ENCODE measurements at places on chromosomes 16 and 17.

- no peak for DNase-seq
These were observed 59.8 kb upstream of the FBXO47 start for GRCh38 chr17:39026980-39027451.

GRCh38 chr17:67520252-67520906 lies 143.3 kb downstream of the PITPNC1 start:
- no peak for DNase-seq

DNA sequence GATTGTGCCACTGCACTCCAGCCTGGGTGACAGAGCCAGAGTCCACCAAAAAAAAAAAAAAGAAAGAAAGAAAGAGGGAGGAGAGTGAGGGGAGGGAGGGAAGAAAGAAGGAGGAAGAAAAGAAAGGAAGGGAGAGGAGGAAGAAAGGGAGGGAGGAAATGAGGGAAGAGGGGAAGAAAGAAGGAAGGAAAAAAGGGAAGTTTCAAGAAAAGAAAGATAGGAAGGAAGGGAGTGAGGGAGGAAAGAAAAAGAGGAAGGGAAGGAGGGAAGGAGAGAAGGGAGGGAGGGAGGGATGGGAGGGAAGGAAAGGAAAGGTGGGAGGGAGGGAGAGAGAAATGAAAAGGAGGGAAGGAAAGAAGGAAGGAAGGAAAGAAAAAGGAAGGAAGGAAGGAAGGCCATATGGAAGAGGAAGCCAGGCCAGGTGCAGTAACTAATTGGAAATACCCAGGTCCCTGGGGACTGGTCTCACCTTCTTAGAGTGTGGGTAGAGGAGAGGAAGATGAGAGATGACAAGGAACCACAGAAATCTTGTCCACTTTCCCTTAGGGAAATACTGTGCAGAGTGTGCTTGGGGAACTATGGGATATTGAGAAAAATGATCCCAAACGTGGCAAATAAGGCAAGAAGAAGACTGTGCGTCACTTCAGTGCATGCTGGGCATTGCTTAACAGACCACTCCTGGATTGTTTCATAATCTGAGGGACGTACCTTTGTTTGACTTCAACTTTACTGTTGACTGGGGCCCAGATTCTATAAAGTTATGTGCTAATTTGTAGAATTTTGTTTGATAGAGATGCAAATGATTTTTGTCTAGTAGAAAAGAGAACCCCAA lies 15.1 kb upstream of the CSNK2A2 start:
- no peak for DNase-seq

- no peak for DNase-seq
These were observed 692 bp upstream of the KCNJ16 start for GRCh38 chr17:70074236-70074830.

- no peak for DNase-seq
These were observed 3.8 kb upstream of the NGFR start for GRCh38 chr17:49491192-49491769.

- no peak for DNase-seq
These were observed 1.1 kb upstream of the ACE start for GRCh38 chr17:63475491-63476412.

GRCh38 chr16:19472482-19472881 lies 49.4 kb downstream of the GDE1 start:
- no peak for DNase-seq

DNA sequence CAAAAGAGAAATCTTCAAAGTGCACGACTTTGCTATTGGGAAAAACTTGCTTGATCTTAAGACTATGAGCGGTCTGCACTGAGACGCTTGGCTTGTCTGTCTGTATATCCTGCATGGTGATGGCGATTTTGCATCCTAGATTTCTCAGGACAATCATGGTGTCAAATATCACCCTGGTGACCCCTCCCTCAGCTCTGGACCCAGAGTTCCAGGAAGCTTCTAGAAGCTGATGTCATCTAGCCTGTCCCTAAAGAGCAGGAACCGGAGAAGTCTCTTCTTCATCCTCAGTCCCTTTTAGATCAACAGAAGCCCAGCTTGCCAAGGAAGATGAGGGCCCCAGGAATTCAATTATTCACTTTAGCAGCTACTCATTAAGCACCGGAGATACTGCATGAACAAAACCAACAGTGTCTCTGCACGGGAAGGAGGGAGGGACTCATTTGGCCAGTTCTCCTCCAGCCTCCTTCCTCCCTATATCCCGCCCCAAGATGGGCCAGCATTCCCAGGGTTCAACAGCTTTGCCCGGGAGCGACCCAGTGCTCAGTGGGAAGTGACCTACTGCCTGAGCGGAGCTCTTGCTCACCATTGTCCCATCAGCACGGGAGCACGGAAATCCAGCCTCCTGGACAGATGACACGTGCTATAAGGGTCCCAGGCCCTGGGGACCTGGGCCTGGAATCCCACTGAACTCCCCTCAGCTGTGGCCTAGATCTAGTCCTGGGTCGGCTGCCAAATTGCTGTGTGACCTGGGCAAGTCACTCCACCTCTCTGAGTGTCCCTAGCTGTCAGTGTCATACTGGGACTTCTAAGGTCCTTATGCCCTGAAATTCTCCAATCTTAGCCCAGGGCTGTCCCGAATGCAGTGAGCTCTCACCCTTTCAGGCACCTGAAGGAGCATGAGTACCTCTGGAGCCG lies 3.8 kb downstream of the EMP2 start:
- DNase-seq = no peak

- DNase-seq = no peak
These were observed 59.0 kb upstream of the MED9 start for GRCh38 chr17:17417718-17418181.

- no peak for DNase-seq
These were observed 13.8 kb upstream of the KRTAP9-2 start for GRCh38 chr17:41212524-41213169.

DNA sequence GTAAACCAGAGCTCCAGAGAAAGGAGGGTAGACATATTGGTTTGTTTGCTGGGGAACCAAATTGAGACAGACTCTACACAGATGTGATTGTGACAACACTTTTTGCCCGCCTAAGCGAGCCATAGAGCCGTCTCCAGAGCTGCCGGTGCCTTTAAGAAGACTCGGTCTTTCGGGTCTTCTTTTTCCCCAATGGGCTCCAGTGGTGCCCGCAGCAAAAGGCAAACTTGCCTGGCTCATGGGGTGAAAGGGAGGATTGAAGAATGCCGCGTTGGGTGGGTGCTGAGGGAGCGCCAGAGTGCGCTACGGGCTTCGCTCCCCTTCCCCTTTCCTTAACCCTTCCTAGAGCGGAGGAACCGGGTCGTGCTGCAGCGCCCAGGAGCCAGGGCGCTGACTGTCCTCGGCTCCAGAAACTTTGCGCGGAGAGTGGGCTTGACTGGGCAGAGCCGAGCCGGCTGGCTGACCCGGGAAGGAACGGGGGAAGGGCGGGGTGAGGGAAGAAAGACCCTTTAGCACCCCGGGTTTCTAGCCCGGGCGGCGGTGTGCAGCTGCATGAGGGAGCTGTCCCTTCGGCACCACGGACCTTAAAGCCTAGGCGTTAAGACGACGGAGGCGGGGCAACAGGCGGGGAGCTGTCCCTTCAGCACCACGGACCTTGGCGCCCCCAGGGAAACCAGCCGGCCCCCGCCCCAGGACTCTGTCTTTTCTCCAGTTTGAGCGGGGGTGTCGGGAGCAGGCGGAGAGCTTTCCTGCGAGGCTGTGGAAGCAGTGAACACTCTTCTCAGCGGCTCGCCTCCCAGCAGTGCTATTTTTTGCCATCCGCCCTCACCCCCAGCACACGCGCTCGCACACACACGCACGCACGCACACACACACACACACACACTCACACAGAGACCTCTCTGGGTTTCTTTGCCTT lies at the start of gene CACNG3:
CACNG3 (plus strand) TSS at position 880 of the 916 bp plus-strand sequence. CDS start 420 bp downstream, outside the sequence.
- DNase-seq = no peak

DNA sequence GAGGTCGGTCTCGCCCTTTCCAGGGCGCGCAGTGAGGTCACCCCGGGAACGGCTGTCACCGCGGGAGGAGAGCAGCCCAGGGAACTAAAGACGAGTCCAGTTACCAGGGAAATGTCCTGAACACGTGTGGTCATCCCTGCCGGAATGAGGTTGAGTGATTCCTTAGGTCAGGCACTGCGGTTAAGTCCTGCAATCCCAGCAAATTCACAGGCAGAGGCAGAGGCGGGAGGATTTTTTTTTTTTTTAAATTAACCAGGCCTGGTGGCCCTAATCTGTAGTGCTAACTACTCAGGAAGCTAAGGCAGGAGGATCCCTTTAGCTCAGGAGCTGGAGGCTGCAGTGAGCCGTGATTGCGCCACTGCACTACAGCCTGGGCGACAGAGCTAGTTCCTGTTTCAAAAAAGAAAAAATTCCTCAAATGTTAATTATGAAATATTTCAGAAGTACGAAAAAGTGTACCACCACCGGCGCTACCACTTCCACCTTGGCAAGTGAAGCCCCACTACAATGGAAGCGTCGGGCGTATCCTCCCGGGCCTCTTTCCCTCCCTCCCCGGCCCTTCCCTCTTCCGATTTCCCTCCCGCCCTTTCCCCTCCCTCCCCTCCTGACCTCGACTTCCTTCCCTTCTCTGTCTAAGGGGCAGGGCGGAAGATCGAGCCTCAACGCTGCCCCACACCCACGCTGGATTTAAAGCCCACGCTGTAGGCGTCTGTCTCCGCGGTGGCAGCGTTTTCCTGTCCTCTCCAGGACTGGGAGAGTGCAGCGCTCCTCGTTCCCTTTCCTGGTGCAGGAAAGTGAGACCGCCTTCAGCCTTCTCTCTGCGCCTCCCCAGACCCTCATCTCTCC lies 27.3 kb downstream of the SLFN11 start:
- no peak for DNase-seq

DNA sequence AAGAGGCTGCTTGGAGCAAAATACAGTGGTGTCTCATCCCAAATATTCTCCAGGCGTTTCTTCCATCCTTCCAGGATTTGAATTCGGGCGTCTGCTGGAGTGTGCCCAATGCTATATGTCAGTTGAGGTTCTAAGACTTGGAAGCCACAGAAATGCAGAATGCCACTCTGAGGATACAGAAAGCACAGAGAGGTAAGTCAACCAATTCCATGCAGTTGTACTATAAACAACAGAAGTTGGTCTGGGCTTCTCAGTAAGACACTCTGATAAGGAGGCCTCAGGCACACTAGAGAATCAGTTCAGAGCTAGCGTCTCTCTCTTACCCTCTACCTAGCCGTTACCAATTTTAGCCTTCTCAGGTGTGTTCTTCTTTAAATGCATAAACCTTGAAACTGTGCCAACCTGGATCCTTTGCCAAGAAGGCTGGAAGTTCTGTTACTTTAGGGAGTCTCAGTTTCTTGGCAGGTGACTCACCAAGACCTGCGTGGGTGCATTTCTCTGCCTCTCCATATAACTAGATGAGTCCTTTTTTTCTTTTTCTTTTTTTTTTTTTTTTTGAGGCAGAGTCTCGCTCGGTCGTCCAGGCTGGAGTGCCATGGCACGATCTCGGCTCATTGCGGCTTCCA lies 15.1 kb downstream of the NQO1 start:
- DNase-seq = no peak

DNA sequence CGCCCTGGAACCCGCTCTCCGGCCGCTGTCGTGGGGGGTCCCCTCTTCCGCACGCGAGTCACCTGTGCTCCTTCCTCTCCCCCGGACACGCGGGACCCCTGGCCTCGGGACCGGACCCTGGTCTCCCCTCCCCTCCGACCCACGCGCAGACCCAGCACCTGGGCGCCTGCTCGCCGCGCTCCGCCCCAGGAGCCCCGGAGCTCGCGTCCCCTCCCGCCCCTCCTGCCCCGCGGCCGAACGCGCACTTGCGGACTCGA lies 762 bp downstream of the RAB40B start:
- DNase-seq = no peak

GRCh38 chr17:29145289-29146073 lies 34.7 kb downstream of the MYO18A start:
- no peak for DNase-seq

GRCh38 chr16:5607169-5607568 lies 509.6 kb upstream of the EEF2KMT start:
- DNase-seq = no peak

- DNase-seq = no peak
These were observed 41.7 kb downstream of the PEMT start for GRCh38 chr17:17549732-17550366.

DNA sequence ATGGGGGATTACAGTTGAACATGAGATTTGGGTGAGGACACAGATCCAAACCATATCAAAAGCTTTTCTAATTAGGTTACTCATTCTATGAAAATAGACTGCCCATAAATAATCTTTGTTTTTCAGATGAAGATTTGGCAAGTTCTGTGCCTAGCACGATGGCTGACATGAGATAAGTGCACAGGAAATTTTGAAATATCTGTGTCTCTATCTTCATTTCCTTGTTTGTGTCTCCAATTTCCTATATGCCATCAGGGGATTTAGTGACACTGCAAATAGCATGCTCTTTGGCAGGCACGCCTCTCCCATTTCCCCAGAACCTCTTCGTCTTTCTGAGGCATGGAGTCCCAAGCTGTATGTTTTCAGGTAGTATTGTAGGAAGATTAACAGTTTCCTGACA lies 544.6 kb downstream of the CDH13 start:
- no peak for DNase-seq

DNA sequence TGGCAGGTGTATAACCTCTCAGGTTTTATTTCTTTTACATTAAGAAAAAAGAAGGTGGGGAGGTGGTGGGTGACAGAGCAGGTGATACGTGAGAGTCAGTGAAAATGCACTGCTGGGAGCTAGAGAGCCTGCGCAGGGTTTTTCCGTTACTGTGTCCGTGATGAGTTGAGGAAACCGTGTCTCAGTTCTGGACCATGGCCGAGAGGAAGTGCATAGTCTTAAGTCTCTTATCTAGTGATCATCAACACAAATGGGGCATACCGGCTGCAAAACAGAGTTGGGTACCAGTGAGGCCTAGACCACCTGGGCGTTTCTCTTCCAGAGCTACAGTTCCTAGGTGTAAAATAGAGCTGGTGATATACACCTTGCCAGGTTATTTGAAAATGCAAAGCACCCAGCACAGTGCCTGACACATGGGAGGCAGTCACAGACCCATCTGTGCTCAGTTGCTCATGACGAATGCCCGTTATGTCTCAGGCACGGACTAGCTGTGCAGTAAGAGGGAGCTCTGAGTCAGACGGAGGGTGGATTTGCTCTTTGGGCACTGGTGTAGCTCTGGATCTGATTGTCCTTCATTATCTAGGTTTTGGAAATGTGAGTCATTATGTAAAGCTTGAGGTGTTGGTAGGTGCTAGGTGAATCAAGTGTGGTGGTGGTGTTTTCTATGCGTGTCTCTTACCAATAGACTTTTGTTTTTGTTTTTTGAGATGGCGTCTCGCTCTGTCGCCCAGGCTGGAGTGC lies 60.9 kb downstream of the RPTOR start:
- DNase-seq = no peak

All from AG04449 (cell line).